ENCODE measurements at places on chromosomes 12 and 14.

- DNase-seq, result no peak
These were observed 137.6 kb downstream of the GRIN2B start for GRCh38 chr12:13843841-13844240.

- no peak for DNase-seq
These were observed 44.3 kb downstream of the GPR65 start for GRCh38 chr14:88049266-88049665.

DNA sequence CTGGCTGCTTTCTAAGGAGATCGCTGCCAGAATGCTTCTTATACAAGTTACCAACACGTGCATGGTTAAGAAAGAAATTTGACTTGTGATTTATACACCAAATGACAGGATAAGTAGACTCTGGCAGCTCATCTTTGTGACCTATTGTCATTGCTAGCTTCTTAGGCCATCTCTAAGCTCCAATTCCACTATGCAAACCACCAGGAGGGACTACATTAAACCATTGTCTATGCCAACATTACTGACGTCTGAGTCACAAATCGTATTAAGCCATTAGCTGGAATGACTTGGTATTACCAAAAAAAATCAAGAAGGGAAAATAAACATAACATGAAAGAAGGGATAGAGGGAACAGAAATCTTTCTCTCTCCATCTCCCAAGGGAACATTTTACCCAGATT is 15.8 kb upstream of the VPS33A start:
- DNase-seq, result no peak

- DNase-seq, result no peak
These were observed 470.0 kb downstream of the EGLN3 start for GRCh38 chr14:33480887-33481184.

- no peak for DNase-seq
These were observed 163.0 kb upstream of the EEA1 start for GRCh38 chr12:93091886-93092648.
